ENCODE measurements at places on chromosomes 4 and X.
A peak's percentile ranks its signal among the peaks of the same experiment; 100 is the strongest.

- no peak for DNase-seq
These were observed 31.5 kb downstream of the GRIA3 start for GRCh38 chrX:123215397-123216089.

DNA sequence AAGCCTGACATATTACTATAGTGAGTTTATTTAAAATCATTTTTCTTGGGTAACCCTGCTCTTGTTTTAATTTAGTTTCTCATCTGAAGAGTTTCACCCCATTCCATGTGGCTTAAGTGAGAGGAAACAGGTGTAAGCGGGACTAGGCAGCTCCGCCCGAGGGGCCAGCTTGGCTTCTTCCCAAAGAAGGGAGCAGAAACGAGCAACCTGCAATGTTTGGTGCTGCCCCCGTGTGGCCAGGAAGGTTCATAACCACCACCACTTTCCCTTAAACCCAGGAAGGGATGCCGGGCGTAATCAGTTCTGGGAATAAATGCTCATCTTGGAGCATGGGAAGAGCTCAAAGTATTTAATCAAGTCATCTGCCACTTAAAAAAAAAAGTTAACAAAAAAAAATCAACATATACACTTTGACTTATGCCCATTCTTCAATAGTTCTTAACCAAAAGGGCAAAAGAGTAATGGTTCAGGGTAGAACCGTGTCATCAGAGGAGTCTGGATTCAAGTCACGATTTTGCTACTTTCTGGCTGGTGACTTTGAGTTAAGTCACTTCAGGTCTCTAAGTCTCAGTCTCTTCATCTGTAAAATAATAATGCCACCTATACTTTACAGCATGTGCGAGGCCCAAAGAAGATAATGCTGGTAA lies 147.9 kb downstream of the NSUN7 start:
- DNase-seq, result peak; percentile 74

DNA sequence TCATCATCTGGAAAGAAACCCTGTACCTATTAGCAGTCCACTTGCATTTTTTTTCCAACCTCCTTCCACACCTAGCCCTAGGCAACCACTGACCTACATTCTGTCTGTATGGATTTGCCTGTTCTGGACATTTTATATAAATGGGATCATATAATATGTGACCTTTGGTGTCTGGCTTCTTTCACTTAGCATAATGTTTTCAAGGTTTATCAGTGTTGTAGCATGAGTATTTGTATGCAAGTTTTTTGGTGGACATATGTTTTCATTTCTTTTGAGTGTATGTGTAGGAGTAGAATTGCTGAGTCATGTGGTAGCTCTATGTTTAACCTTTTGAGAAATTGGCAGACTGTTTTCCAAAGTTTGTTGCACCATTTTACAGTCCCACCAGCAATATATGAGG lies 198.6 kb downstream of the CEP135 start:
- DNase-seq, result no peak

DNA sequence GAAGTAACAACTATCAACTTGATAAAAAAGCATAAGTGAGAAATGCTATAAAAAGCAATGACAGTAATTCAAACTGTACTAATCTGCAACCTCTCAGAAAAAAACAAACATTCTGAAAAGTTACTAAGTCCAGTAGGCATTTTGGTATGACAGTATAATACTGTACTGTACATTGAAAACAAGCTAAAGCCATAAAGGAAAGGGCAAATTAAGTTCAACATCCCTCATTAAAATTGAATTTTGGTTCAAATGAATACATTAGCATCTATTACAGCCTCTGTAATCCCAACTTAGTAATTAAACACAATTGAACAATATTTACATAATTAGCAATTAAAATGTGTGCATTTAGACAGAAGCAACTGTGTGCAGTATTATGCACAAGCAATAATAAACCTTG lies 53.7 kb downstream of the C4orf46 start:
- no peak for DNase-seq

- peak; percentile 49 for DNase-seq
These were observed at the start of gene TMSB4X for GRCh38 chrX:12974796-12975669. TSS of gene TMSB4X (plus strand) at chrX:12975110.

GRCh38 chr4:25818876-25819275 lies 43.9 kb downstream of the SEL1L3 start:
- DNase-seq, result no peak

DNA sequence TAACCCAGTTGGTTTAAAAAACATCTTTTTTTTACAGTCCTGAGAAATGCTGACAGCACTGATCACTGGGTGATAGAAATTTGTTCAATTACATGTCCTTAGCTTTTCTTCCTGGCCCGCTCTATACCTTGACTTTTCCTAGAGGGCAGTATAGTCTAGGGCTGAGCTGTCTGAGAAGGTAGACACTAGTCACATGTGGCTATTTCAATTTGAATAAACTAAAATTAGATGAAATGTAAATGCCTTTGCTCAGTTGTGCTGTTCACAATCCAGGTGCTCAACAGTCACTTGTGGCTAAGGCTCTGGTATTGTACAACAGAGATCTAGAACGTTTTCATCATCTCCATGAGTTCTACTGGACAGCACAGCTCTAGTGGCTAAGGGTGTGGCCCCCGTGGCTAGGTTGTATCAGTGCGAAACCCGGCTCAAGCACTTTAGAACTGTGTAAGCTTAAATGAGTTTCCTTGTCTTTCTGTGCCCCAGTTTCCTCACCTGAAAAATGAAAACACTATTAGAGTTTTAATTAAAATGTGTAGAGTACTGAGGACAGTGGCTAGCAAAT lies 111.6 kb upstream of the WDR17 start:
- DNase-seq, result no peak
